ENCODE measurements at places on chromosomes 4 and X. TPM values are rescaled to one million over a fixed set of nuclear protein-coding genes. Genes with fewer than 3 reads are reported as not detected.

The CTAG1B gene
- total RNA-seq = not detected

The SMIM10 gene
- 0.84 TPM for total RNA-seq

The MAGEA2 gene
- total RNA-seq = not detected

The TEX13B gene
- not detected for total RNA-seq

The PHOX2B gene
- total RNA-seq = not detected

The TBC1D25 gene
- total RNA-seq = 10.4 TPM

The ETDB gene
- not detected for total RNA-seq
